BJ (cell line): ENCODE measurements at places on chromosomes 13 and 19.

DNA sequence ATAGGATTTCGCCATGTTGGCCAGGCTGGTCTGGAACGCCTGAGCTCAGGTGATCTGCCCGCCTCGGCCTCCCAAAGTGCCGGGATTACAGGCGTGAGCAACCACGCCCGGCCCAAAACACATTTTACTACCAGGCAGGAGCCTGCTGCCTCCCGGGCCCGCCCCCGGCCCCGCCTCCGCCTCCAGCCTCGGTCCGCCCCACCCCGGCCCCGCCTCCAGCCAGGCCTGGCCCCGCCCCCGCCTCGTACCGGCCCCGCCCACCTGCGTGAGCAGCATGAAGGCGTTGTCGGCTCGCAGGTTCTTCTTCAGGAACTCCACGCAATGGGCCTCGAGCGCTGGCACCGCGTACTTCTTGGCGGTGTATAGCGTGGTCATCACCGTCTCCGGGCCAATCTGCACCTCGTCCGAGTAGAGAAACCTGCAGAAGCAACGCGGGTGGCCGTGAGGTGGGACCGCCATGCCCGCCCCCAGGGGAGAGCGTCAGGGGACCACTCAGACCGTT is 22.7 kb downstream of the BTBD2 start:
- DNase-seq = no peak

- no peak for DNase-seq
Measured at GRCh38 chr13:36673838-36674326, at the start of gene SERTM1. TSS of gene SERTM1 (plus strand) at chr13:36674020. CDS start at chr13:36695079, 21,059 bp downstream.

- no peak for DNase-seq
Measured at GRCh38 chr13:21219036-21219381, 42.6 kb downstream of the MRPL57 start.

DNA sequence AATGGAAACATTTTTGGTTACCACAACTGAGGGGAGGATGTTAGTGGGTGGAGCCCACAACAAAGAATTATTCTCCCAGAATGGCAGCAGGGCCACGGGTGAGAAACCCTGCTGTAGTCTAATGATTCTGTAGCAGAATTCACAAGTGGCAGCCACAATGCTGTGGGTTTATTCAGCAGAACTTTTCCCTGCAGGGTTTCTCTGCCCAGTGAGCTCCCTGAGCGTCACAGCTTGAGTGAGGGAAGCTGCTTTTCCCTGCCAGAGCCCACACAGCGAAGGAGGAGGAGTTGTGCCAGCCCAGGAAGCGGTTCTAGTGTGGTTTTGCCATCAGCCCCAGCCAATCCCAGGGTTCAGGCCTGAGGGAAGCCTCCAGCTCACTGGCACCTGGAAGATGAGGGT is 4.4 kb downstream of the ATP12A start:
- no peak for DNase-seq

DNA sequence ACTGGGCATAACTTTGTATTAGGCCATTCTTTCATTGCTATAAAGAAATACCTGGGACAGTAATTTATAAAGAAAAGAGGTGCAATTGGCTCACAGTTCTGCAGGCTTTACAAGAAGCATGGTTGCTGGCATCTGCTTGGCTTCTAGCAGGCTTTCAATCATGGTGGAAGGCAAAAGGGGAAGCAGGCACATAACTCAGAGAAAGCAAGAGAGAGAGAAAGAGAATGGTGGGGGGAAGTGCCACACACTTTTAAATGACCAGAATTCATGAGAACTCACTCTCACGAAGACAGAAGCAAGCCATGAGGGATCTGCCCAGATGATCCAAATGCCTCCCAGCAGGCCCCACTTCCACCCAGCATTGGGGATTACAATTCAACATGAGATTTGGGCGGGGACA is 179.7 kb downstream of the SPRY2 start:
- no peak for DNase-seq

DNA sequence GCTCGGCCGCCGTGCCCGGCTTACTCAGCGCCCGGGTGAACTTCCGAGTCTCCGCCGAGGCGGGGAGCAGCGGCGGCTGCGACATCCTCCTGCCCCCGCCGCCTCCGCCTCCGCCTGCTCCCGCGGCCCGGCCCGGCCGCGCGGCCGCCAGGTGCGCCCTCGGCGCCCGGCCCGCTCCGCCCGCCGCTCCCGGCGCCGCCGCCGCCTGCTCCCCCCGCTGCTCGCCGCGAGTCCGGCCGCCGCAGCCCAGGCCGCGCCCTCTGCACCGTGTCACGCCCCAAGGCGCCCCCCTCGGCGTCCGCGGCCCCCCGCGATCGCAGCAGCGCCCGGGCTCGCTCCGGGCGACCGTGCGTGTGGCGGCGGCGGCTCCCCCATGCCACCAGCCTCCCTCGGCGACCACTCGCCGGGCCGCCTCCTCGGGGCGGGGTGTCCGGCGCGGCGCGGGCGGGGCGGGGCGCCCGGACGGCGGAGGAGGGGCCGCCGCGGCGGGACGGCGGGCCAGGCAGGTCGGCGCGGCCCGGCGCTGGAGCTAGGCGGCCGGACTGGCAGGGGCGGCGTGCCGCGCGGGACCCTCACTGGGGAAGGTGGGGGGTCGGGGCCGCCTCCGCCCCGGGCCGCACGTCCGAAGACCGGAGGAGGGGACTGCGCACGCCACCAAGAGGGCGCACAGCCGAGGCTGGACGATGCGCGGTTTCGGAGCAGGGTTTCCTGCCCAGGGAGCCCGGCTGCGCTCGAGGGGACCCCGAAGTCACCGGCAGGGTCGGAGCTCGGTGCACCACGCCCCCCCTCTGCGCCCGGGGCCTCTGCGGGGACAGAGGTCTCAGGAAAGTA is 108.6 kb upstream of the DOCK9 start:
- DNase-seq = no peak

DNA sequence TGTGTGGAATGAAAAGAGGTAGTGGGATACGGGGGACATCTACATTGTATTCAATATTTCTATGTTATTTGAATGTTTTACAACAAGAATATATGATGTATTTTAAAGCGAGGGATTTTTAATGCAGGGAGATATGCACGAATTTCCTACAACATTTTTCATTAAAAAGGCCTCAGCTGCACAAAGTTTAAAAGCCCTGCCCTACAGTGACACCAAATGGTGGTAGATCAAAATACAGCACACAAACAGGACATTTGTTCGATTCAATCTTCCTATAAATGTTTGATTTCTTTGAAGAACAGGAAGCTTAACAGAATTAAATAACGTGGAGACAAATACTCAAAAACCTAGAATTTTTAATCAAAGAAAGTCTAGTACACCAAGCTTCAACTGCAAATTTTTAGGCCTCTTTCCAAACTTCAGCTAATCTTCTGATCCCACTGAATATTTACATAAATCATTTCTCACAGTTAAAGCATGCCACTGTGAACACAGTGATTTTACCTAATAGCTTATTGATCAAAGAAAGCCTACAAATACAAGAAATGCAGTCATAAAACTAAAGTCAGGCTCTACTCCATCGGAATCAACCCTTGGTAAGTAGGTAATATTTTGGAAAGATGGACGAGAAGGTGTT is 257.2 kb downstream of the DIAPH3 start:
- no peak for DNase-seq

DNA sequence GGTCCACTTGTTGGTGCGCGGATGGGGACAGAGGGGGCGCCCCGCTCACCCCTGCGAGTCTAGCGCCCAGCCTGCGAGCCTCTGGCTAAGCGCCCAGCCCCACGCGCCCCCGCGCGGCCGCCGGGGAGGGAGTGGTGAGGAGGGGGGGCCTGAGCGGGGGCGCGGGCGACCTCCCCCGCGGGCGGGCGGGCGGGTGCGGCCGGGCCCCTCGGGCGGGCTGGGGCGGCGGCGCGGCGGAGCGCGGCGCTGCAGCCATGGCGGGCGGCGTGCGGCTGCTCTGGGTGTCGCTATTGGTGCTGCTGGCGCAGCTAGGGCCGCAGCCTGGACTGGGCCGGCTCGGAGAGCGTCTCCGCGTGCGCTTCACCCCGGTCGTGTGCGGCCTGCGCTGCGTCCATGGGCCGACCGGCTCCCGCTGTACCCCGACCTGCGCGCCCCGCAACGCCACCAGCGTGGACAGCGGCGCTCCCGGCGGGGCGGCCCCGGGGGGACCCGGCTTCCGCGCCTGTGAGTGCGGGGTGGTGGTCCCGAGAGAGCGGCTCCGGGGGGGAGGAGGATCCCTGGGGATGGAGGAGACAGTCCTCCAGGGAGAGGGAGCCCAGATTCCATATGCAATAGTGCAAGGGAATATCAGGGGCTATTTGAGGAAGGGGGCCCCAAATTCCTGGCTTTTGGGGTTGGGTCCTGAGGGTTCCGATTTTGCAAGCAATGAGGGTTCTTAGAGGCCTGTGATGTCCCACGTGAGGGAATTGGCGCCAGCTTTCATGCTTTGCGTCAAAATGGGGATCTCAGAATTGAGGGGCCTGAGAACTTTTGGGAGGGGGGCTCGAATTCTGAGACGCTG is at the start of gene LTBP4:
Gene LTBP4, plus strand, starts transcription at position 236 of the 841 bp plus-strand sequence. Its CDS starts 19 bp downstream, at position 255.
- DNase-seq = no peak

- no peak for DNase-seq
Measured at GRCh38 chr13:32040689-32041088, 9.1 kb downstream of the FRY start.

GRCh38 chr13:52847682-52848432 is 583 bp downstream of the PCDH8 start:
- no peak for DNase-seq

DNA sequence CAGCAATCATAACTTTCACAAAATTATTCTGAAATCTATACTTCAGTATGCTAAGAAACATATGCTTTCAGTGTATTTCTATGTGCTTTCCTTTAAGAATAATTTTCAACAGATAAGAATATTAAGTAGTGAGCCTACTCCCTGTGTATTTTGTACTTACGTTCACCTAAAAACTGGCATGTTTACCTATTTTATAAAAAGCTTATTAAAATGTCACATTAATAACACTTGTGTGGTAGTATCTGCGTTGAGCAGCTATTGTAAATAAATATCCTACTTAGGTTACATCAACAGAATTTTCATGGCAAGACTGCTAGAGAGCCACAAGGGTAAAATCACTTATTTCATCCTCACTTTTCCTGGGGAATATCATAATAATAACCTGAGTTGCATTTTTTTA is 113.4 kb upstream of the SLITRK5 start:
- DNase-seq = no peak

- no peak for DNase-seq
Measured at GRCh38 chr13:25233861-25234260, 53.4 kb downstream of the MTMR6 start.

- no peak for DNase-seq
Measured at GRCh38 chr19:8108560-8109445, 40.6 kb downstream of the FBN3 start.

GRCh38 chr19:7766535-7766934 is 3.5 kb downstream of the CLEC4M start:
- no peak for DNase-seq

DNA sequence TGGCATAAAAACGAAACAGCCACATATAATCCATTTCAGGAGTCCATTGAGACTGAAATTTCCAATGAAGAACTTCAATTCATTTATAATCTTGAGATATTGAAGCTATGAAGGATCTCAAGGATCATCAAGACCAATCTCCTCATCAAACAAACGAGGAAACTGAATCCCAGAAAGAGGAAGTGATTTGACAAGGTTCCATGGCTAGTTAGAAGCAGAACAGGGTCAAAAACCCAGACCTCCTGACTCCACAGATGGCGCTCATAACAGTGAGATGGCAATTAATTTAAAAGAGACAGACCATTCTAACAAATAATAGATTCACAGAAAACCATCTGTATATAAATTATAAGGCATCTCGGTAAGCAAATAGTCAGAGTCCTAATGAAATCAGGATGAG is 229.7 kb downstream of the KCTD12 start:
- no peak for DNase-seq

DNA sequence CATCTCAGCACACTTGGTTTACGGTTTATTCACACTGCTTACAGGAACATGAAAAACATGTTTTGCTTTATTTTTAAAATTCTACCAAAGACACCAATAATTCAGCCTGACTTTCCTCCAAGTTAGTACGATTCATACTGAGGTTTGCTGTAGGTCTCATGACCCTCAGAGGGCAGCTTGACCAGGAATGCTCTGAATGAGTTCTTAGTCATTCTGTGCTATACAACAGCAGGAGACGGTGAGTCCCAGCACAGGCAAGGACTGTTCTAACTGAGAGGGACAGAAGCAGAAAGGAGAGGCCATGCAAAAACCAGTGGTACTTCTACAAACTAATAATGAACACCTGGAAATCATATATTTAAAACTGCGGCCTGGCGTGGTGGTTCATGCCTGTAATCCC is 6.4 kb downstream of the GRTP1 start:
- DNase-seq = peak; percentile 17

DNA sequence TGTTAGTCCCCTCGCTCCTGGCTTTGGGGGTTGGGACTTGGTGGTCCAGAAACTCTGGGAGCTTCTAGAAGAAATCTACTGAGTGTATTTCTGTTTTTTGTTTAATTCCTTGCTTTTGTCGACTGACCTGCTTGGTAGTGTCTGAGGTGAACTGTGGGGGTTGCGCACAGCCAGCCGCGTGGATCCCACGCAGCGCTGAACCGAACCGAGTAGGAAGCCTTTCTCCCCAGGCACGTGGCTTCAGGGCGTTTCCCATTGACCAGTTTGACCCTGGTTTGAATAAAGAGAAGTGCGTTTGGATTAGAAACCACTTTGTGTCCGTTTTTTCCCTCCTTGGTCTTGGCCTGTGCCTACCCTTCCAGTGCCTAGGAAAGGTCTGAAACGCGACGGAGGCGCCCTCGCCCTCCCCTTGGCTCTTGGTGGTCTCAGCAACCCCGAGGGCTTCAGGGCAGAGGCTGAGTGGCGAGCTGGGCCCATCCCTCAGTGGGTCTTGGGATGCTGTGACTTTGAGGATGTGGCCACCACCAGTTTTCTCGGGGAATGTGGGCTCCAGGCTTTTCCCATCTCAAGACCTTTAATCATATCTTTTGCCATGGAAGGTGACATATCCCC is 2.7 kb upstream of the RPS15 start:
- no peak for DNase-seq

DNA sequence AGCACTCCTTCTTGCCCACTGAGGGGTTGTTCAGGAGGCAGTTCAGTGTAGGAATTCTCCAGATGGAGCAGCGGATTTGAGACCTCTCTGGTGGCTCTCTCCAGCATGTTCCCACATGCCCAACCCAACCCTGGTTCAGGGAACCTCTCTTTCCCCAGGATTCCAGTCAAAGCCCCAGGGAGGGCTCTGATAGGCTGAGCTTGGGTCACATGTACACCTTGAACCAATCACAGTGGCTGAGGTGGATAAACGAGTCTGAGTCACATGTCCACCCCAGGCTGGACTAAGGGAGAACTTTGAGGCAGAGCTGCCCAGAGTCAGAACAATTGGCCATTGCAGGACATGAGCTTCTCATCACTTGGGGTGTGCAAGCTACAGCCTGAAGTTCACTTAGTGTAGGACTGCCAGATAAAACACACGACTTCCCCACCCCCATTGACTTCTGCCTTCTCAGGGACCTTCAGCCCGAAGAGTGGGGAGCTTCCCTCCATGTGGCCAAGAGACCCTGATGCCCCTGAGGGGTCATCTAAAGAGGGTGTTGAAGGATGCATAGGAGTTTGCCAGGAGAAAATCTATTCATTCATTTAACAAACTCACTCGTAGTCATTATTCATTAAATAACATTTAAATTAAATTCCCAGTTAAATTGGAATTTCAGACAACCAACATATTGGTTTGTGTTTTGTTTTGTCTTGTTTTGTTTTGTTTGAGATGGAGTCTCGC is 4.0 kb upstream of the MAST3 start:
- no peak for DNase-seq

GRCh38 chr13:30818323-30818960 is 83.1 kb downstream of the ALOX5AP start:
- DNase-seq = no peak
